ENCODE measurements at places on chromosomes 12 and 14. TPM values are rescaled to one million over a fixed set of nuclear protein-coding genes. Genes with fewer than 3 reads are reported as not detected.

DNA sequence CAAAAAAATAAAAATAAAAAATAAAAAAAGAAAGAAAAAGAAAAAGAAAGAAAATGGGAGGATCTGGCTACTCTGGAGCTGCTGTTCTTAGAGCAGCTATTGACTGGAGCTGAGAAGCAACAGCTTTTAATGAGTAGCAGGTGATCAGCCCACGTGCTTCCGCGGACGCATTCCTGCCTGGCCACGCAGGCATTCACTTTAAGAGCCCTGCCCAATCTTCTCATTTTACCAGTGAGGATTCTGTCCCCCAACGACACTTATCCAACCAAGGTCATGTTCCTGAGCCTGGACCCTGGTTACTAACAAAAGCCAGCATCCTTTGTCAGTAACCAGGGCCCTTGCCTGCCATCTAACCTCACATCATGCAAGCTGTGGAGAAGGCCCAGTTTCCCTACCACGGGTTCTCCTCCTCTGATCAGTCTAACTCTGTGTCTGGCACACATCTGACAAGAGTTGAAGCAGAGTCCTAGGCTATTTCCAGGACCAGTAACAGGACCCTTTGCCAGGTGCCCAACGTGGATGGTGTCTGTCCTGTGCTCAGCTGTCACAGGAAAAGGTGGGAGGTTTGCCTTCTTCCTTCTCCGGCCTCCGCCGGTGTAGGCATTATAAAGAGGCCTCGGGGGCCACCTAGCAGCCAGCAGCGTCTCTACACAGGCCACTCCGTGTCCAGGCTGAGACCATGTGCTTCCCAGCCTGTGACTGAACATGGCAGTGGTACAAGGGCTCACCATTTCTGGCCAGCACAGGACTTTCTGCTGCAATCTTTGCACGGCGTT lies 60.9 kb upstream of the GPATCH2L start:
- DNase-seq: no peak

DNA sequence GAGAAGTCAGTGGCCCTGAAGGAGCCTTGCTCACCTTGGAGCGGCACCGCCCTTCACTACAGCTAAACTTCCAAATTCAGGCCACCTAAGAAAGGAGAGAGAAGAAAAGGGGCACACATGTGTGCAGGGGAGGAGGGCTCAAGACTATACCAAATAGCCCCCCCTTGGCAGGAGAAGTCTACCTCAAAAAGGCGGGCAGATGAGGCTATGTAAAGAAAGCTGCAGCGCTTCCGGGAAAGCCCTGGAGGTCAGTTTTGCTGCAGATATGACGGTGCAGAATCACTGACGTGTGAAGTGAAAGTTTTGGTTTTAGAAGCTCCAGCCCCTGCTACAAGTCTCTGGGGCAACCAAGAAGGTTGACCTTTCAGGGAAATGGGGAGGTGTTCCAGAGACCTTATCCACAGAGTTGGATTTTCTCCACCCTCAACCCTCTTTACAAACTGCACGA lies 48.2 kb upstream of the PNMA1 start:
- no peak for DNase-seq

GRCh38 chr14:100450736-100451135 lies 127.6 kb downstream of the SLC25A47 start:
- DNase-seq: no peak

- DNase-seq: no peak
Measured at GRCh38 chr12:126347421-126347820, 1282.2 kb downstream of the AACS start.

DNA sequence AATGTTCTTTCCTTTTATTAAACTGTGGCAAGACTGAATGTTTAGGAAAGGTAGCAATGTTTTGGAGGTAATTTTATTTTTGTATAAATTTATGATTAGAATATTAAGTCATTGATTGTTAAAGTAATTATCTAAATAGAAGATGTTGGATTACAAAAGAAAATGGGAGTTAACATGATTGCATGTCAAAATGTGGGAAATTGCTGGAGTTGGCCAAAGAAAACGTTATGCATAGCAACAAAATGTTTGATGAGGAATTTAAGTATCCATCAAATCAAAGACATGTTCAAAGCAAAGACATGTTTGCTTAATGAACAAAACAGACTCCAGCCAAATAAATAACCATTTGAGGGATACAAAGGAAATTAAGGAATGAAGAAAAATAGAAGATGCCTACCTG lies 3.2 kb upstream of the MLH3 start:
- no peak for DNase-seq

DNA sequence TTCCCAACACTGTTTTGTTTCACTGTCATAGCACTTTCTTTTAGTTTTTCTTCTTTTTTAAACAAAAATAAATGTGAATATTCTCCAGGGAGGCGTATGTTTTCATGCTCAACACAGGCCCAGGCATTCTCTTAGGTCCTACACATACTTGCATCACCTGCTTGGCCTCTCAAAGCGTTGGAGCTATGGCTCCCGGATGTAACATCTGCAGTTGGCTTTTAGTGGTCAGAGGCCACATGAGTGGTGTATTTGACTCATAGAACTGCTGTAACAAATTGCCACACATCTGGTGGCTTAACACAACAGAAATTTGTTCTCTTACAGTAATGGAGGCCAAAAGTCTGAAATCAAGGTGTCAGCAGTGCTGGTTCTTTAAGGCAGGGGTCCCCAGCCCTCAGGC lies 44.6 kb upstream of the VRK1 start:
- DNase-seq: no peak

DNA sequence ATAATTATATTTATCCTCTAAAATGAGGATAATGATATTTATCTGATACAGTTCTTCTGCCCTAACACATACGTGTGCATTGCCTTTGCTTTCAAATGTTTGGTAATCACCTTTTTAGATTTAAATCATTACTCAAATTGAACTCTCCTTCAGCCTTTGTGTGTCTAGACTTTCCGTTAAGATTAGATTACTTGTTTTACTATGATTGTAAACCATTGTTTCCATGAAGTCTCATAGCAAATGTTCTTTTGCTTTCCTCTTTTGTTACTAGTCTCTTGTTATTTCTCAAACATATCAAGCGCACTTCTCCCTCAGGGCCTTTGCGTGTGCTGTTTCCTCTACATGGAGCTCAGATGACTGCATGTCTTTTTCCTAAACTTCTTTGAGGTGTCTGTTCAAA lies 63.7 kb downstream of the ETV6 start:
- no peak for DNase-seq

- DNase-seq: no peak
Measured at GRCh38 chr14:31961896-31962295, 115.2 kb upstream of the ARHGAP5 start.

- no peak for DNase-seq
Measured at GRCh38 chr12:11513288-11513687, 117.9 kb upstream of the PRB2 start.

GRCh38 chr14:60845523-60845922 lies 111.0 kb downstream of the MNAT1 start:
- no peak for DNase-seq

GRCh38 chr14:80419769-80420168 lies 208.5 kb upstream of the DIO2 start:
- no peak for DNase-seq

- no peak for DNase-seq
Measured at GRCh38 chr12:18859400-18859799, 121.5 kb downstream of the CAPZA3 start.

DNA sequence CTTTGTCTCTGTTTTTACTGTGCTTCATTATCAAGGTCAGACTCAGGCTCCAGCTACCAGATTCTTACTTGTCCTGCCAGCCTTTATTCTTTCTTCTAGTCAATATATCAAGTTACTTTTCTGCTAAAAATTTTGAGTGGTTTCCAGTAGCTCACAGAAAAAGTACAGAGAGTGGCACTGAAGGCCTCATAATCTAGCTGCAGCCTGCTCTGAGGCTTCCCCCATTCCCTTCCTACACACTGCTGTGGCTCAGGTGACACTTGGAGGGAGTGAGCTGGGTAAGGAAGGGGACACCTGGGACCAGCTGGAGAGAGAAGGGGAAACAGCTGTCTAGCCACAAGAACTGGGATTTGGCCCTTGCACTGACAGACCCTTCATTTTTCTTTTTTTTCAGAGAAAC lies 25.4 kb downstream of the TTC6 start:
- DNase-seq: no peak

DNA sequence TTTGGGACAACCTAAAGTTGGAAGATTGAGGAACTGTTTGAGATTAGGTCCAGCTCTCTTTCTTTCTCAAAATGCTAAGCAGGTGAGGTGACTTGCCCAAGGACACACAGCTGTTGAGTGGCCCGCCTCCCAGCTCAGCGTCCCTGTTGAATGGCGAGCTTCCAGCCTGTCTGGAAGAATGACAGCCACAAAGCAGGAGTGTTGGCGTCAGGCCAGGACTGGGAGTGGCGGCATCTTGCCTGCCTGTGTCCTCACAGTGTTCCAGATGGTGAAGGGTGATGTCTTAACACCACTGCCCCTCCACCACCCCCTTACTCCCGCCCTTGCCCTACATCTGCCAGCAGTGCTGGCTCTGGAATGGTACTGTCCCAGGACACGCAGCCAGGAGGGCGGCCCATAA lies 4.4 kb upstream of the CEBPE start:
- DNase-seq: no peak

DNA sequence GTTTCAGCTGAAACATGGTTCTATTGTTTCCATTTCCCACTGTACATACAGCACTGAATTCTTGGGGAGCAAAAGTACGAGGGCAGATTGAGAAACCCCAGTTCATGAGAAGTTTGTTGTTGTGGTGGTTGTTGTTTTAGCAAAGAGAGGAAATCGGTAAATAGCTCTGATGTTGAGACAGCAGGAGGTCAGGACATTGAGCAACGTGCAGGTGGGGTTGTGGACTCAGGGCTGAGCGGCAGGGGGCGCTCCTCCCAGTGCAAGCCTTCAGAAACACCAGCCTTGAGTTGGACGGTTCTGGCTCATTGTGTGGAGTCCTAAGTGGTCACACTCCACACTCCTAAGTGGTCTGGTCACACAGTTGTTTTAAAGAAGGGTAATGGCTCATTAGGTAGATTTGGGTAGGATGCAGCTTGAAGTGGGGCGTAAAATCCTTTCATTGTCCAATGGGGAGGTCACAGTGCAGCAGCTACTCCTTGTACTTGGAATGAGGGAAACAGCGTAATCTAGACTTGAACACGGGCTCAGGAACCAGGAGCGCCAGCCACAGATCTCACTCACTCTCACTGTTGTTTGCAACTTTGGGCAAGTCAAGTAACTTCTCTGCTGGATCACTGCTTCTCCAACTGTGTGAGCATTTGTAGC lies 14.5 kb upstream of the PWP1 start:
- DNase-seq: no peak

- no peak for DNase-seq
Measured at GRCh38 chr14:35250319-35250718, 41.9 kb upstream of the PSMA6 start.

DNA sequence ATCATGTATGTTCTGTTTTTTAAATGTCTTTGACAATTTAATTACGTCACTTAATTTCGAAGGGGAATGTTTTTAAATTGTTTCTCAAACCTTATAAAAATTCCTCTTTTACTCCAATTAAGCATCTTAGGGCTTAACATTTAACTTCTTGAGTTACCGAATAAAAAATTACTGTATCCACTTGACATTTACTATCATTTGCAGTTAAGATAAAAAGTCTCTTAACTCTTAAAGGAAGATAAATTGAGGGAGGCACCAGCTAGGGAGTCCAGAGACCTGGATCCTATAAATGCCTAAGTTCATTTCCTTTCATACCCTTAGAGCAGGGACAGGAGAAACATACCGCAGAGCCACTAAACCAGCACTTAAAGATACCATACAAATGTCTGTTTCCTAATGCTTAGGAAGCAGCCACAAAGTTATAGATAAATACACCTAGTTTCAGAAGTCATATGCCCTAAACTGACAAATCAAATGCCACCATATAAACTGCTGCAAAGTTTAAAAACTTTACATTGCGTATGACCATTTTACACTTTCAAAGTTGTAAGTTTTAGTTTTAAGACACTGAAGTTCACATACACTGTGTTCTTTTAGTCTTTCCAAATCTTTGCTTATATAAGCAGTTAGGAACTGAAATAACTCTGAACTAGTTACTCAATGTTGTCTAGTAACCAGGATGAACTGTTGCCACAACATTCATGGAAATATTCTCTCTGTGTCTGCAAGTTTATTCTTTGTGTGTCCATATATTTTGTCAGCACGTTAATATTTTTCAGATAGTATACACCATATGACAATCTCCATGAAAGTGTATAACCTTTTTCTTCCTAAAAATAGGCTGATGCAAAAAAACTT lies 71.2 kb downstream of the GALNT4 start:
- DNase-seq: no peak

DNA sequence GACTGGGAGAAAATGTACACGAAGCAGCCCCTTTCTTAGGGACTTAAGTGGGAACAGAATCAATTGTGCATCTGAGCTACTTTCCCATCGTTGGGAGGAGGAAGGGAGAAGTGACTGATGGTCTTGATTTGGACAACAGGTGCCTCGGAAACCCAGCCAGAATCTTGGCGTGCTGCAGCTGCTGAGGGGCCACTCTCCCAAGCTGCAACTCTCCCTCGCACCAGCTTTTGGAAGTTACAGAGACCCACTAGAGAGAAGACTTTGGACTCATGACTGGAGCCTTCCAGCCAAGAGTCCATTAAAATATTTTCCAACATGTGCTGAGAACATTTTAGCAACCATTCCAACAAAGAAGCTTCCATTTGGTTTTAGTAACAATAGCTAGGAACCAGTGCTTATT lies 52.3 kb downstream of the GNS start:
- no peak for DNase-seq

DNA sequence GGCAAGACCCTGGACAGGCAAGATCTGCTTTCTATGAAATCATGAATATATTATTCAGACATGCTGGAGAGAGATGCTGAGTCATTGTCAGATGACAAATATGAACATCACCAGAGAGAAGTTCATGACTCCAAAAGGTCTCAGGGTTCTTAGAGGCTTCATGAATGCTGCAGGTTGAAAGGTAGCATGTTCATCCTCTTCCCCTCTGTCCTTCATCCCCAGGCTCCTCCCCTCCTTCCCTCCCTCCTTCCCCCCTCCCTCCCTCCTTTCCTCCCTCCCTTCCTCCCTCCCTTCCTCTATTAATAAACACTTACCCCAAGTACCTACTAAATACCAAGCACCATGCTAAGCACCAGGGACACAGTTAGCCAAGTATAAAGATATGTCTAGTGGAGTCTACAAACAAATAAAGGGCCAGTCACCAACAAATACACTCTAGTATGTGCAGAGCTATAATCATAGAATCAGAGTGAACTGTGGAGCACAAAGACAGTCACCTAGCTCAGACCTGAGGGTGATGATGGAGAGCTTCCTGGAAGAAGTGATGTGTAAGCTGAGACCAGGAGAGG lies 46.2 kb downstream of the RPH3A start:
- DNase-seq: no peak

- no peak for DNase-seq
Measured at GRCh38 chr12:3628629-3629028, 124.3 kb downstream of the CRACR2A start.

- no peak for DNase-seq
Measured at GRCh38 chr14:60561845-60562746, 53.1 kb downstream of the SIX6 start.

GRCh38 chr12:76719171-76720041 lies 44.5 kb upstream of the ZDHHC17 start:
- no peak for DNase-seq

GRCh38 chr12:176321-177181 lies 37.4 kb downstream of the SLC6A12 start:
- no peak for DNase-seq

GRCh38 chr14:65211341-65211987 lies 109.1 kb upstream of the MAX start:
- DNase-seq: no peak

Gene TAS2R31
- total RNA-seq: 1.7 TPM

Gene MFAP5
- total RNA-seq: 40.2 TPM

Gene VPS33A
- total RNA-seq: 16.9 TPM

Gene MRPS35
- total RNA-seq: 33.1 TPM

Gene GPR132
- total RNA-seq: 0.30 TPM

Gene TAS2R46
- total RNA-seq: 0.51 TPM

Gene KCNA5
- 6.5 TPM for total RNA-seq

Gene C12orf50
- total RNA-seq: not detected

Gene SERPINA9
- total RNA-seq: not detected

All from chondrocyte (in vitro differentiated cells).